ENCODE measurements at places on chromosomes 3 and 15.

GRCh38 chr15:43808960-43809678 is 8.7 kb downstream of the HYPK start:
- DNase-seq = no peak

- DNase-seq = no peak
Observed at GRCh38 chr15:39250460-39251186, 330.3 kb upstream of the THBS1 start.

DNA sequence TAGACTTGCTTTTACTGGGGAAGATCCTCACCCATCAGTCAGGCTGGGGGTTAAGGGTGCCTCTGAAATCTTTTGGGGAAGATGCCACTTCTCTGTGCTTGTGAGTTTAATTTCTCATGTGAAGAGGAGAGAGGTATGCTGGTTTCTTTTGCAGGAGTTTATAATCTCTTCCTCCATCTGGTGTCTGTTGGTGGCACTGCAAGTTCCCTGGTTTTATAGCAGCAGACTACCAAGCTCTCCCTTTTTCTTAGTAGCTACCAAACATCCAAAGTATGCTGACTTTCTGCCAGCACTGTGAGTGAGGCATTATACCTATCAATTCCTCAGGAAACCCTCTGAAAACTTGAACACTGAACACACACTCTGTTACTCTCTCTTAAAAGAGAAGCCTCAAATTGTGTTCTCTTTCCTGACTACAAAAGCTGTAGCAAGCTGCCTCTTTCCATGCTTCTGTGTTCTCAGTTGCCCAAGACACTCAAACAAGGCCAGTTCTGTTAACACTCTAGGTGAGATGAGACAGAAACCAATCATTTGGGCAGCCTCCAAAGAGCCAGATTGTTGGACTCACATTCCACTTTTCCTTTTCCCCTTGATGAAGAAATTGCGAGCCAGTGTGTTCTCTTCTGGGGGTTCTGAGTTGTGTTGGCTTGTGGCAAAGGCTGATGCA is 299.5 kb downstream of the GAP43 start:
- DNase-seq = no peak

DNA sequence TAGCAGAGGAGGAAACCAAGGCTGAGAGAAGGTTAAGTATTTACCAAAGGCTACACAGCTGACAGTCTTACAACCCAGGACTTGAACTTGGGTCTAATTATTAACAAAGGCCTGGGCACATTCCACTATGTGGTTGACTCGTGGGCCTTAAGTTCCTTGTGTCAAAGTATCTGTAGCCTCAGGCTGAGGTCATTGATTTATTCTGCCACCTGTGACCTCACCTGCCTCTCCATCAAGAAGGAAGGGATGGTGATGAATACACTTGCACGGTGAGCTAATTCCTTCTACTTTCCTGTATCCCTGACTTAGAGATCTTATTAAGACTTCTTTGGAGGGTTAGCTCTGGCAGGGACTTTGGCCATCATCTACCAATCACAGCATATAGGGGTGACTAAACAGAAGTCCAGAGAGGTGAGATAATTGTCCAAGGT is 19.9 kb upstream of the LRRC58 start:
- no peak for DNase-seq

DNA sequence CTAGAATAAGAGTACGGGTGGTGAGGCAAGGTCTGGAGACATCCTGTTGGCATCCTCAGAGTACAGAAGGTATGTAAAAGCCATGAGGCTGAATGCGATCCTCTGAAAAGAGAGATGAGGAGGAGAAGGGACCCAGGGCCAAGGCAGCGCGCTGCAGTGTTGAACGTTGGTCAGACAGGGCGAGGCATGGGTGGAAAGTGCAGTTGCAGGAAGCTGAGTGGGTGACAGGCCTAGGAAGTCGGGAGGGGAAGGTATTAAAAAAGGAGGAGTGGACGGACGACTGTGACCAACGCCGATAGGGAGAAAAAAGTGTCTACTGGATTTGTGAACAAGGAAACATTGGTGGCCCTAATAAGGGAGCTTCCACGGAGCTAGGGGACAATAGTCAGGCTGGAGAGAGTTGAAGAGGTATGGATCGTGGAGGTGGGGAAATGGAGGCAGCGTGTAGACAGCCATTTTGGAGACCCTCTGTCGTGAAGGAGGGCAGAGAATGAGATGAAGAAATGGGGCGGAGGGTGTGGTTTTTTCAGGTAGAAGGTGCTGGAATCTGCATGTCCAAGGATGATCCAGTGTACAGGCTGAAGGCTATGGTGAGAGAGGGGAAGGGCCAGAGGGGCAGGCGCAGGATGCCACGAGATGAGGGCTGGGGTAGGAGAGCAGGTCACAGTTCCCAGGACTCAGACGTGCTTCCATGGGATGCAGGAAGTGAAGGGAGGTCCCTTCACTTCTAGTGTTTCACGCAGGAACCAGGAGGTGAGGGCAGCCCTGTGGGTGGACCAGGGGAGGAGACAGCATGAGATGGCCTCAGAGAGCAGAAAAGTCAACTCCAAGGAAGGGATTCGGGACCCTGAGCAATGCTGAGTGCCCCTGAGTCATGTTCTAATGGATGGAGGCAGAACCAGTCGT is 115.9 kb downstream of the ASB7 start:
- DNase-seq = no peak
